Aorta (tissue), 5 donors: ENCODE measurements at places on chromosomes 4 and X. TPM values are rescaled to one million over a fixed set of nuclear protein-coding genes. Genes with fewer than 3 reads are reported as not detected.

GRCh38 chr4:133802359-133803140 lies 399.0 kb downstream of the PABPC4L start:
- DNase-seq = no peak
- H3K27ac ChIP-seq = no peak overlapping the region
- no peaks in the 10 kb centered on the region for H3K36me3 ChIP-seq
- H3K27me3 ChIP-seq = no peaks in the 10 kb centered on the region

Gene F8A3
- total RNA-seq = 0.39 TPM

Gene COL25A1
- 8.1 TPM for total RNA-seq

DNA sequence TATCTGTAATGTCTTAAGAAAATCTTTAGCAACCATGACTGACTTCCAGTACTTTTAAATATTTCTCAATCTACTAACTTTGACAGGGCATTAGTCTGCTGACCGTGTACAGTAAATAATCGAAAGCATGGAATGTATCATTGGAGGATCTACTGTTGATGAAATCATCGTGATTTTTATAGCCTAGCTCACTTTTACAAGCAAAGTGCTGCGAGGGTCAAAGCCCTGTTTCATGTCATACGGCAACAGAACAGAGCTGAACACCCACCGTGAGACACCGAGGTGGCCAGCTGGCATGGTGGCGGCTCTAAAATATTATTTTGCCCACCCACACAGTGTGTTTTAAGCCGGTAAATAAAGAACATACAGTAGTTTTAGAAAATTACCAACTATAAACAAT lies 679.3 kb downstream of the FAT4 start:
- no peaks in the 10 kb centered on the region for H3K36me3 ChIP-seq
- no peak for DNase-seq
- H3K4me3 ChIP-seq = no peak overlapping the region
- H3K4me1 ChIP-seq = no peaks in the 10 kb centered on the region
- H3K27me3 ChIP-seq = no peaks in the 10 kb centered on the region
- H3K27ac ChIP-seq = no peak overlapping the region

GRCh38 chr4:137378821-137379220 lies 153.5 kb downstream of the PCDH18 start:
- no peaks in the 10 kb centered on the region for H3K27me3 ChIP-seq
- H3K36me3 ChIP-seq = no peaks in the 10 kb centered on the region
- H3K4me1 ChIP-seq = peaks cover 3% of the 10 kb centered on the region
- DNase-seq = no peak
